ENCODE measurements at places on chromosomes 12 and 14.
A peak's percentile ranks its signal among the peaks of the same experiment; 100 is the strongest.

- no peak overlapping the region for H3K27ac ChIP-seq
- H3K27me3 ChIP-seq, result no peaks in the 10 kb centered on the region
- peak; percentile 48 for DNase-seq
- no peak overlapping the region for H3K4me3 ChIP-seq
Measured at GRCh38 chr12:39103552-39104165, 198.3 kb upstream of the CPNE8 start.

DNA sequence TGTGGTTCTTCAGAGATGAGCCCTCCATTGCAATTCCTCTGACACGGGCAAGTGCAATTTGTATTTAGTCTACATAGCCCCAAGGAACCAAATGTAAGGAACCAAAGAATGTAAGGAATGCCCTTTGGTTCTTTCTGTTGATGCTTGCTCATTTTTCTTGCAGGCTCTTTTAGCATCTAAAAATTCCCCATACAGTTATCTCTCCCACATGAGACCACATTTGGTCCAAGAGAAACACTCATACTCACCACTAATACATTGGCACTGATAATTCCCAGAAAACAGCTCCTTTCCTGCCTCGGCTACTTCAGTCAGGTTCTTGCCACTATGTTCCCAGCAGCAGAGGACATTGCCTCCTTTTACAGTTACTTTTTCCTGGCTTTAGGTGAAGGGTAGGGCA lies 332.6 kb downstream of the AEBP2 start:
- no peak for DNase-seq
- no peaks in the 10 kb centered on the region for H3K36me3 ChIP-seq
- H3K4me1 ChIP-seq, result no peaks in the 10 kb centered on the region
- H3K27me3 ChIP-seq, result no peaks in the 10 kb centered on the region

- DNase-seq, result no peak
- H3K36me3 ChIP-seq, result peaks cover 14% of the 10 kb centered on the region
- H3K27ac ChIP-seq, result no peak overlapping the region
- H3K4me1 ChIP-seq, result peaks cover 5% of the 10 kb centered on the region
- no peak overlapping the region for H3K4me3 ChIP-seq
Measured at GRCh38 chr12:131100031-131100674, 146.4 kb downstream of the ADGRD1 start.

- H3K4me1 ChIP-seq, result no peaks in the 10 kb centered on the region
- H3K4me3 ChIP-seq, result peak overlapping the region; percentile 94
- H3K36me3 ChIP-seq, result no peaks in the 10 kb centered on the region
- H3K27me3 ChIP-seq, result no peaks in the 10 kb centered on the region
Measured at GRCh38 chr14:30558362-30558674, 640 bp upstream of the G2E3 start.

DNA sequence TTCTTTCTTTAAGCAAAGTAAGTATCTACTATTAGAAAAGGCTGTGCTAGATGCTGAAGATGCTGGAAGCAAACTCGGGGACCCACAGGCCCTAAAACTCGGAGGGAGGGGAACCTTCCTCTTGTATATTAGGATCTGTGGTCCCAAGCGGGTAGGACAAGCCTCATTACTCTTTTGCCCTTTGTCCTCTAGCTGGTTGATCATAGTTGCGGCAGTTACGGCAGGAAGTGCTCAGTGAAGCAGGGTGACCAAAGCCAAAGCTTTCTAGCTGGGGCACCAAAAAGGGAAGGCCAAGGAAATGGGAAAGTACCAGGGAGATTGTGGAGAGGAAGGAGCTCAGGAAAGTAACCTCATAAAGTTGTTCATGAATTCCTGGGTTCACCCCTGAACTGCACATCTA lies 76.3 kb downstream of the SCFD1 start:
- H3K4me1 ChIP-seq, result no peaks in the 10 kb centered on the region
- no peaks in the 10 kb centered on the region for H3K27me3 ChIP-seq
- peak; percentile 34 for DNase-seq
- no peak overlapping the region for H3K27ac ChIP-seq

- no peak overlapping the region for H3K4me3 ChIP-seq
- DNase-seq, result no peak
- H3K27me3 ChIP-seq, result no peaks in the 10 kb centered on the region
- H3K27ac ChIP-seq, result no peak overlapping the region
- H3K36me3 ChIP-seq, result no peaks in the 10 kb centered on the region
Measured at GRCh38 chr12:47415054-47415453, 290.8 kb downstream of the RPAP3 start.

GRCh38 chr14:69900603-69901002 lies 21.4 kb downstream of the SMOC1 start:
- no peaks in the 10 kb centered on the region for H3K36me3 ChIP-seq
- H3K27ac ChIP-seq, result no peak overlapping the region

DNA sequence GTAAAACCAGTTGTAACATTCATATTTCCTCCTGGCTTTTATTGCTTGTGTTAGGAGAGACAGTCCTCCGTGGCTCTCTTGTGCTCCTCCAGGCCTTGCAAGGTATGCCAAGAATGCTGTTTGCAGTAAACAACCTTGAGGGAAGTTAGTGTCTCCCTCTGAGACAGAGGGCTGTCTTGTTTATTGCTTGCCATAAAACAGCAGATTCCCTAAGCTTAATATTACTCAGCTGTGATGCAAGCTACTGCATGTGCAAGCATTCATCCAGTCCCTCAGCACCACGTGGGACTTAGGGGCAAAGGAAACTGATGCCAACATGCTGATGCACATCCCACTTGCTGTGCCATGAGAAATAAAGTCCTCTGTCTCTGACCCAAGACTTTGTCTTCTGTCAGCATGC lies 6.6 kb downstream of the POMT2 start:
- no peak overlapping the region for H3K4me3 ChIP-seq
- DNase-seq, result peak; percentile 83
- H3K27ac ChIP-seq, result peak overlapping the region; percentile 72
- no peaks in the 10 kb centered on the region for H3K36me3 ChIP-seq
- no peaks in the 10 kb centered on the region for H3K27me3 ChIP-seq

DNA sequence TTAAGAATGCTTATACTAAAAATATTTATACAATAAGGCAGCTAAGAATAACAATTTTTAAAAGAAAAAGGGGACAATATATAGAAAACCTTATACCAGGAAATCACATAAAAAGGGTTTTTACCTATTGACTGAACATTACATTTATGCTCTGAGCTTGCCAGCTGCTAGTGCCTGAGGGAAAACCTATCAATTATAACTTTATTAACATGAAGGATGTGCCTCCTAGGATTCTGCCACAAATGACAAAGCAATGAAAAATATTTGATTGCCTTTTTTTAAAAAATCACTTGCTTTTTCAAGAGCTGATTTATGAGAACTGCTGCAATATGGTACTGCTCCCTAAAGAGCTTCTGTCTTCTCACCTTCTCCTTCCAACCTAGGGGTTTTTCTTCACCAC lies 185.7 kb downstream of the RIMBP2 start:
- no peak overlapping the region for H3K27ac ChIP-seq
- H3K4me1 ChIP-seq, result no peaks in the 10 kb centered on the region
- no peaks in the 10 kb centered on the region for H3K27me3 ChIP-seq
- no peak overlapping the region for H3K4me3 ChIP-seq

GRCh38 chr12:114193474-114193873 lies 212.5 kb downstream of the TBX5 start:
- peaks cover 9% of the 10 kb centered on the region for H3K27me3 ChIP-seq
- no peak overlapping the region for H3K4me3 ChIP-seq
- no peaks in the 10 kb centered on the region for H3K36me3 ChIP-seq
- H3K27ac ChIP-seq, result no peak overlapping the region
- no peak for DNase-seq

- no peak overlapping the region for H3K4me3 ChIP-seq
- no peaks in the 10 kb centered on the region for H3K27me3 ChIP-seq
- H3K4me1 ChIP-seq, result no peaks in the 10 kb centered on the region
- H3K36me3 ChIP-seq, result no peaks in the 10 kb centered on the region
Measured at GRCh38 chr12:110680032-110680431, 8.9 kb downstream of the HVCN1 start.

DNA sequence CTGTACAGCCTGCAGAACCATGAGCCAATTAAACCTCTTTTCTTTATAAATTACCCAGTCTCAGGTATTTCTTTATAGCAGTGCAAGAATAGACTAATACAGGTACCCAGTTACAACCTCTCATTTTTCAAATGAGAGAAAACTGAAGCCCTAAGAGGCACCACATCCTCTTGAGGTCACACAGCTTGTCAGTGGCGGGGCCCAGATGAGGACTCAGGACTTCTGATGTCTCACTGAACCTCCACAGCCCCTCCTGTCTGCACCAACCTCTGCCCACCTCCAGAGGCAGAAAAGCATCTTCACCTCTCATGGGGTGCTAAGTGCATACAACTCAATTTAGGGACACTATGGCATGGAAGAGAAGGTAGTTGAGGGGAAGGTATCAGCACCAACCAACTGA lies 120.7 kb downstream of the CRACR2A start:
- peaks cover 4% of the 10 kb centered on the region for H3K27me3 ChIP-seq
- no peak for DNase-seq
- no peaks in the 10 kb centered on the region for H3K4me1 ChIP-seq
- H3K4me3 ChIP-seq, result no peak overlapping the region
- no peak overlapping the region for H3K27ac ChIP-seq

DNA sequence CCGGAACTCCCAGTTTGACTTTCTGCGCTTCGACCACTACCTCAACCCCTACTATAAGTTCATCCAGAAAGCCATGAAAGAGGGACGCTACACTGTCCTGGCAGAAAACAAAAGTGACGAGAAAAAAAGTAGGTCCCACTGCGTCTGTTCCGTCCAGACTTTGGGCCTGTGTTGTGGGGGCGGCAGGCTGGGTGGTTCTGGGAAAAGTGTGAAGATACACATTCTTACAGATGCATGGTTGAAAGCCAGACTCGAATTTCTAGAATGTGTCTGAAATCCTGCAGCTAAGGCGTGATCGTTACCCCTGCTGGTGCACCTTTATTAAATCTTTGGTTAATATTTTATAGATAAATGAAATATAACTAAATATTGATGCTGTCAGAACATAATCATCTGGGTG lies 14.6 kb downstream of the SFSWAP start:
- peaks cover 75% of the 10 kb centered on the region for H3K36me3 ChIP-seq
- no peak overlapping the region for H3K4me3 ChIP-seq
- no peaks in the 10 kb centered on the region for H3K4me1 ChIP-seq
- DNase-seq, result no peak
- no peaks in the 10 kb centered on the region for H3K27me3 ChIP-seq
- H3K27ac ChIP-seq, result no peak overlapping the region

DNA sequence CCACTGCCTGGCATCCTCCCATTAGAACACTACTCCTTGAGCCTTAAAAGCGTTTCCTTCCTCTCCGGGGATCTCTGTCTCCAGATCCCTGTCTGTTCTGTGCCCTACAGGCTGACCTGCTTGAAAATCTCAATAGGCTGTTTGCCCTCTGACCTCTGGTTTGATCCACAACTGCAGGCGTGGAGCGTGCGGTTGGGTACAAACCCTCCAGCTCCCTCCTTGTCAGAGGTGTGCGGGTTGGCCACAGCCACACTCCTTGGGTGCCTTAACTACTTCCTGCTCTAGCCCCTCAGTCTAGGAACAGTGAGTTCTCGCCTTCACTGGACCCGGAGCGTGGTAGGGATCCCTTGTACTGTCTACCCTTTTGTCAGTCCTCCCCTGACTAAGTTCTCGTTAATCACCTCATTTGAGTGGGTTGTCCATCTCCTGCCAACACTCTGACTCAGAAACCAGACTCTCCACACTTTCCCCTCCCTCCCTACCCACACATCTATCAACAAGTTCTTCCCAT lies 33.1 kb downstream of the CMKLR1 start:
- no peak overlapping the region for H3K27ac ChIP-seq
- no peaks in the 10 kb centered on the region for H3K36me3 ChIP-seq
- no peak for DNase-seq

DNA sequence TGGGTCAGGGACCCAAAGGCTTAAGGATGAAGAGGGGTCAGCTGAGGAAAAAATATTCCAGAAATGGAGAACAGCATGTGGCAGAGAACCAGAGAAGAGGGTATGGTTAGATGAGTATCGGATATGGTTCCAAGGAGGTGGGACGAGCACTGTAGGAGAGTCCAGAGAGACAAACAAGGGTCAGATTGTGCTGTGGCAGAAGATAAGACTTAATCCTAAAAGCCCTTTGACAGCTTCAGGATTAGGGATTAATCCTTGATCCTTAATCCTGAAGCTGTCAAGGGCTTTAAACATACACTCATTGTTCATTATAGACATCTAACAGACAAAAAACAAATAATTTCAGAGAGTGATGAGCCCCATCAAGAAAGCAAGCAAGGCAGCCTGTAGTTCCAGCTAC lies 124.0 kb downstream of the SPTSSA start:
- peaks cover 5% of the 10 kb centered on the region for H3K4me1 ChIP-seq
- no peaks in the 10 kb centered on the region for H3K27me3 ChIP-seq
- H3K36me3 ChIP-seq, result no peaks in the 10 kb centered on the region
- no peak overlapping the region for H3K27ac ChIP-seq
- no peak for DNase-seq

- H3K4me1 ChIP-seq, result peaks cover 11% of the 10 kb centered on the region
- no peak overlapping the region for H3K27ac ChIP-seq
- H3K4me3 ChIP-seq, result no peak overlapping the region
- no peaks in the 10 kb centered on the region for H3K36me3 ChIP-seq
Measured at GRCh38 chr14:99769799-99770198, 23.4 kb upstream of the EML1 start.

DNA sequence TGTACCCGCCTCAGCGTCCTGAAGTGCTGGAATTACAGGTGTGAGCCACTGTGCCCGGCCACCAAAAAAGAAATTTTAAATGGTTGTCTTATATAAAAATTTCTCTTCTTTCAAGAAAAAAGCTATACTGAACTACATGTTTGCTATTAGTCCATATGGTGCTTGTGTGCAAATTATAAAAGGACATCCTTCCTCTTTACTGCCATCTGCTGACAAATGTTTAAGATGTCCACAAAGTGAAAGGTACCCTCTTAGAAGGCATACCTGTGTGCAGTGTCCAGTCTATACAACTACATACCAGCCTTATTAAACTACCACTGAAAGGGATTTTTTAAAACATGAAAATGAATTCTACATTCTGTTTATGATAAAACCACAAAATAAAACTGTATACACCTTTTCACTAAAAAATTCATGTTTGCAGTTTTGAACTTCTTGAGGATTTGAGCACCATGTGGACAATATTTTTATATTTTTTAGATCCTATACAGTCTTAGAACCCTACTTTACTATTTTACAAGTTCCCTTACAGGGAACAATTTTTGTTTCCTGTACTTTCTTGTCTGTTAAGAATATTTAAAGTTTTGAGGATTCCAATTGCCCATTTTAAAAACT lies 32.8 kb upstream of the TOMM20L start:
- peak; percentile 14 for DNase-seq
- H3K36me3 ChIP-seq, result peaks cover 64% of the 10 kb centered on the region
- no peaks in the 10 kb centered on the region for H3K4me1 ChIP-seq
- no peak overlapping the region for H3K4me3 ChIP-seq

DNA sequence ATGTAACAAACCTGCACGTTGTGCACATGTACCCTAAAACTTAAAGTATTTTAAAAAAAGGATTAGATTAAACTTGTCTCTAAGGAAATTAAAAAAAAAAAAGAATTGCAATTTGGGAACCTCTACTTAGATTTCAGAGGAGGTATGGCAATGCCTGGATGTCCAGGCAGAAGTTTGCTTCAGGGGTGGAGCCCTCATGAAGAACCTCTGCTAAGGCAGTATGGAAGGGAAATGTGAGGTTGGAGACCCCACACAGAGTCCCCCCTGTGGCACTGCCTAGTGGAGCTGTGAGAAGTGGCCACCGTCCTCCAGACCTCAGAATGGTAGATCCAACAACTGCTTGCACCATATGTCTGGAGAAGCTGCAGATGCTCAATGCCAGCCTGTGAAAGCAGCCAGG lies 279.6 kb upstream of the CCDC196 start:
- H3K27me3 ChIP-seq, result no peaks in the 10 kb centered on the region
- no peaks in the 10 kb centered on the region for H3K36me3 ChIP-seq
- no peak overlapping the region for H3K27ac ChIP-seq
- no peak overlapping the region for H3K4me3 ChIP-seq
- DNase-seq, result no peak

Data from large intestine (tissue), 12 donors.